ENCODE measurements at places on chromosomes 3 and 15. TPM values are rescaled to one million over a fixed set of nuclear protein-coding genes. Genes with fewer than 3 reads are reported as not detected.

WDR76 gene
- total RNA-seq, result 10.5 TPM

GRCh38 chr3:195307711-195308110 lies 36.8 kb upstream of the XXYLT1 start:
- no peak for DNase-seq

- DNase-seq, result no peak
Measured at GRCh38 chr3:44019736-44020135, 221.9 kb upstream of the TOPAZ1 start.

GRCh38 chr15:39925112-39925842 lies 5.2 kb upstream of the GPR176 start:
- DNase-seq, result no peak

DNA sequence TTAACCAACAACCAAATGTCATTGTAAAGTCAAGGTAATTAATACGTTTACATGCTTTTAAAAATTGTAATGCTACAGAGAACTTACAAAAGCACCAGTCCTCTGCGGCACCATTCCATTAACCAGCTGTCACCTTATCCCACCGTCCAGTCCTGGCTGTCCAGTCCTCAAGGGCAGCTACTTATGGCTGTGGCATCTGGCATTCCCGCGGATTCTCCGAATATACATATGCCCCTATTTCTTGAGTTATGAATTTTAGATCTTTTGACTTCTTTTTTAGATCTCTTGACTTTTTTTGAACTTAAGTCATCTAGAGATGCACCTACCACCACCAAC lies 382 bp upstream of the POMGNT2 start:
- no peak for DNase-seq

DNA sequence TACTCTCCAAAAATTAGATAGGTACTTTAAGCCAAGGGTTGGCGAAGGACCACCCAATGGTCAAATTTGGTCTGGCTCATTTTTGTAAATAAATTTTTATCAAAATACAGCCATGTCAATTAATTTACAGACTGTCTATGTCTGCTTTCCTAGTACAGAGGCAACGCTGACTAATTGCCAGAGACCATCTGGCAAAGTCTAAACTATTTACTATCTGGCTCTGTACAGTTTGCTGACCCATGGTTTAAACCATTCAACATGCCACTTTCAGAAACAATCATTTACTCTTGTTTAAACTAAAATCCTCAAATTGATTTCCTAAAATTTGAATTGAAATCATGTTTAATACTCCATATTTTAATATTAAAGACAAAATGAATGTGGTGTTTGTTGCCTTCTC lies 25.9 kb downstream of the CBLB start:
- no peak for DNase-seq
